ENCODE measurements at places on chromosomes 1 and 21.
A peak's percentile ranks its signal among the peaks of the same experiment; 100 is the strongest.

DNA sequence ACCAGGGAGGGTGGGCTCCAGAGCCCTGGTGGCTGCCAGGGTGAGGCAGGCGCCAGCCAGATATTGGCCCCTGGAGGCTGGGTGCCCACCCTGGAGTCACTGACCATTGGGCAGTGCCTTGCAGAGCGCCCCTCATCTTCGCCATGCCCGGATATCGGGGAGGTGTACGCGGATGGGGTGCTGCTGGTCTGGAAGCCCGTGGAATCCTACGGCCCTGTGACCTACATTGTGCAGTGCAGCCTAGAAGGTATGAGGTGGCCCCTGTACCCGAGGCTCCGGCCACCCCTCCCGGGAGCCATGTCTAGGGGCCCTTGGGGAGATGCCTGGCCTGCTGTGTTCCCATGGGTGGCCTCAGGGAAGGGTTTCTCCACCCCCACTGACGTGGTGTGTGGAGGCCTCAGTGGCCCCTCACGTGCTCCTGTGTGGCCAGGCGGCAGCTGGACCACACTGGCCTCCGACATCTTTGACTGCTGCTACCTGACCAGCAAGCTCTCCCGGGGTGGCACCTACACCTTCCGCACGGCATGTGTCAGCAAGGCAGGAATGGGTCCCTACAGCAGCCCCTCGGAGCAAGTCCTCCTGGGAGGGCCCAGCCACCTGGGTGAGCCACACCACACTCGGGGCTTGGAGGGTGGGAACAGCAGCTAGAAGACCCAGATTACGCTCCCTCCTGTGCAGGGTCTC, 30.9 kb downstream of the TRIM11 start:
- no peak for DNase-seq

DNA sequence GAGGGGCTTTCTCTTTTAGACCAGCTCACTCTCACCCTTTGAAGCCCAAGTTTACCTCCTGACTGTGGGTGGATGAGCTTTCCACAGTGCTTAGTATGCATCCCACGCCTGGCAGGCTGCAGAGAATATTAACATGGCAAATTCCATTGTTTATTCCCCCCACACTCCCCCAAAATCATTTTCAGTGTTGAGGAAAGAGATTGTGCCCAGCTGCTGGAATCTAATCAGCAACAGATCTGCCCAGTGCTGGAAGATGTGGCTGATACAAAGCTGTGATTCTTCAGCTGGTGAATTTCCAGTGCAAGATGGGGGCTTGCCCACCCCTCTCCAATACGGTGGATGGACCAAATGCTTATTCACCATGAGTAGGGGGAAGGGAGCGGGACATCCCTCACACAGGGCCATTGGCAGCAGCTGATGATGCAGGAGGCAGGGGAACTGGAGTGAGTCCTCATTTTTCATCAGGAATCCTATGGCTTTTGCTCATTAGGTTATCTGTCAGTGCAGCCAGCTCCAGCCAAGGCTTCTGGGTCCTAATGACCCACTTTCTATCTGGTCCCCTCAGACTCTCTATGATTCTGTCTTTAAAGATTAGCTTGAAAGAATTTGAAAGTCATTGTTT, 39.7 kb upstream of the KCNA3 start:
- no peak for DNase-seq

- no peak for DNase-seq
These were observed 7.0 kb downstream of the RD3 start for GRCh38 chr1:211484755-211485479.

DNA sequence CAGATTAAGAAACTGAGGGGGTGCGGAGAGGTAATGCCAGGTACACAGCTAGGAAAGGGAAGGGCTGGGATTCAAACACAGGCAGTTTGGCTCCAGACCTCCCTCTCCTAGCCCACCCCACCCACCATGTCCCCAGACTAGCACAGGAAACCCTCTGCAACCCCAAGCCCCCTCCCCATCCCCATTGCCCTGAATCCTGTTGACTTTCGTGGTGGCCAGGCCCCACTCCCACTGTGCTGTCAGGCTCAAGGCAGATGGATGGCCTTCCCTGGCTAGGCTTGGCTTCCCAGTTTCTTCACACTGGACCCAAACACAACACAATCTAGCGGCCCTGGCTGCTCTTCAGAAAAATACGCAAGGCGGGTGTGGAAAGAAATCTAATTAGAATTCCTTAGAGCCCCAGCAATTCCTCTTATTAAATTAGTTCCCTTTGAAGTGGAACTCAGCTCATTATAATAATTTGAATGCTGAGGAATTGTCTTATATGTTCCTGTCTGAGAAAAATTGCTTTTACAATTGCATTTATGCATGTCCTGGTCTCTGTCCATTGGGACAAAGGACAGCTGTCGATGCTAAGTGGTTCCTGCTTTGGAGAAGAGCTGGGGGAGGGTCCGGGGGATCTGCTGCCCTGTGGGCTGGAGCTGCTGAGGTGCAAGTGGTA, 97.4 kb downstream of the SYF2 start:
- DNase-seq = no peak

- DNase-seq = no peak
These were observed 25.5 kb downstream of the TNFRSF8 start for GRCh38 chr1:12088607-12089006.

DNA sequence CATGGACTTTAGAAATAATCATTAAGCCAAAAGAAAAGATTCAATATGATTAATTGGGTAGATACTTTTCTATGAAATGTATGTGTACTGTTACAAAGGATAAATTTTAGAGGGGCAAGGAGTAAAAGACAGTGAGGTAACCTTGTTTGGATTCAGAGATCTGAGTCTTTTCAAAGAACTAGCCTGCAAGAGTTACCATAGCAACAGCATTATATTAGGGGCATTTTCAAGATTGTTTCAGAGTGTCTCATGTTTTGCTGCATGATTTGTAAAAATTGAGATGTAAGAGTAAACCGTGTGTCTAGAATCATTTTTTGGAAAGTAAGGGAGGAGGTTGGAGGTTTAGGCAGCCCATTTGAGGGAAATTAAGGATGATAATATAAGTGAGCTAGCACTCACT, 70.6 kb upstream of the KIAA1614 start:
- DNase-seq = peak; percentile 60

DNA sequence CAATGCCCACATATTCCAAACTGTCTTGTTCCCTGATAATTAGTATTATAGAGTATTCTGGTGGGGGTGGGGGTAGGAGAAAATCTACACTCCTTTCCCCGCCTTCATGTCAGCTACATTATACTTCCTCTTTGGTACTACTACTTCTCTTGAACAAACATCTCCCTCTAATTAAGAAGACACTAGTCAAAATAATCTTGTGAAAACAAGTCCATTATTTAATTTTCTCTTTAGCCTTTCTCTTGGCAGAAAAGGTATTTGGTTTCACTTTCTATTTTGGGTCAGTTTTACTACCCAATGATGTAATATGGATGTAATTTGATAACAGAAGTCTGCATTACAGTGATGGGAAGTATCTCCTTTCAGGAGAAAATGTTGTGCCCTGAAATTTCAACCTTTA, 22.5 kb downstream of the NTMT2 start:
- DNase-seq = peak; percentile 52

DNA sequence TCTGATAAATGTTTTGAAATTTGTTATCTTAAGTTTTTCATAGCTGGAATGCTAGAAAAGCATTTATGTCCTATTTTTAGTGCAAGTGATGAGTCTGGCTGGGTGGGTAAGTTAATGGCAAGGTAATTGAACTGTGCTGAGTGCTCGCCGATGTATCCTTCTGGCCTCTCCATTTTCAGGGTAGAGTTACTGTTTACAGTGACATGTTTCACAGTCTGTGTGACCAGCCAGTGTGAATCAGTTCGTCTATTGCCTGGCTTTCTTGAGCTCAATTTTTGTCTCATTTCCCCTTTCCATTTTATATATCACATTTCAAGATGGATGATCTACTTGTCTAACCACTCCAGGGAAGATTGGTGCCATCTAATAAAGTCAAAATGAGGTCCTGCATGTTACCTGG, 44.1 kb downstream of the ITSN1 start:
- no peak for DNase-seq

GRCh38 chr1:54557671-54558355, 9.8 kb downstream of the ACOT11 start:
- DNase-seq = no peak

GRCh38 chr1:9311029-9311428, 18.3 kb downstream of the SPSB1 start:
- no peak for DNase-seq

DNA sequence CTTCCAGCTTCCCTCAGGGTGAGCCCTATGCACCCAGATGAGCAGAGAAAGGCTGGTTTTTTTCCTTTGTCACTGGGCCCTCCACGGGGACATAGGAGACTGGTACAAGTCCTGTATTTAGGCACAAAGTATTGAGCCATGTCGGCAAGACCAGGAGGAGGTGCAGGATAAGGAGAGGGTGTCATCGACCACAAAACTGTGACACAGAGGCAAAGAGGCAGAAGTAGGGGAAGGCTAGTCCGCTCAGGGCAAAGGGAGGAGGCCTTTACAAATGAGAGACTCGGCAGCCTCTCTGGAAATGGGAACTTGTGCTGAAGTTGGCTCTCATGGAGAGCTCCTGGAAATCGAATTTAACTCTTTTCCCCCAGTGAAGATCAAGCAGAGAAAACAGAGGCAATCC, 70.7 kb upstream of the CAMK1G start:
- no peak for DNase-seq
